ENCODE measurements at places on chromosomes 1 and 21. TPM values are rescaled to one million over a fixed set of nuclear protein-coding genes. Genes with fewer than 3 reads are reported as not detected.

DNA sequence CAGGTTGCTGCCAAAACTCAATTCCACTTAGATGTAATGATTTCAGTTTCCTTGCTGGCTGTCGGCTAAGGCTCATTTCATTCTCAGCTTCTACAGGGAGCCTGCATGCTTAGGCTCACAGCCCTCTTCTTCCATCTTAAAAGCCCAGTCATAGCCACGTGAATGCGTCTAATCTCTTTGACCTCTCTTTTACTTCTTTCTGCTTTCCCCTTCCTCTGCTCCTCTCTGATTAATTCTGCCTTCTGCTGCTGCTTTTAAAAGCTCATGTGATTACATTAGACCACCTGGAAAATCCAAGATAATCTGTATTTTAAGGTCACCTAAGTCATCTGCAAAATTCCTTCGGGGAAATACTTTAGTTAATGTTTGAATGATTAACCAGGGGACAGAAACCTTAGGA is 812.8 kb upstream of the BRINP3 start:
- DNase-seq, result no peak

DNA sequence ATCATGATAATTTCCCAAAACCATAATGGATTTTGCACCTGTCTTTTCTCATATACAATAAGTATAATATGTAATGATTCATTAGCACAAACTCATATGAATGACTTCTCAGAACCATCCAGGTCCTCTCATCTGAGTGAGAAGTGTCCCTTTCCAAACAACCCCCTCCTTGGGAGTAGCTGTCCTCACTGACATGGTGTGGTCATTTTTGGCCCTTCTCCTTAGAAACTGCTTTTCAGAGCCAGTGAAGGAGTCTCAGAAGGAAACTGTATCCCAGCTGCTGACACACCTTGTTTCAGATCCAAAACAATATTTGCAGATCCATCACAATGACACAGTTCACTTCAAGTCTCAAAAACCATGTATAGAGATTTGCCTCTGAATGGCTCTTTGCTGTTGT is 95.5 kb downstream of the MIS18A start:
- no peak for DNase-seq

Gene GJA8
- total RNA-seq, result not detected

Gene LGALS8
- 78.2 TPM for total RNA-seq

Gene TCHHL1
- not detected for total RNA-seq

Gene LRP8
- total RNA-seq, result 1.5 TPM

All from Right ventricle myocardium superior (tissue), 1 donor.